Activated T-helper 1 cell treated with anti-CD3 and anti-CD28 coated beads, Interleukin-2, amount 50 U/mL, for 16 hours (primary cell): ENCODE measurements at places on chromosomes 5 and 9.

- DNase-seq: no peak
Measured at GRCh38 chr9:14198841-14199455, 115.0 kb downstream of the NFIB start.

- DNase-seq: no peak
Measured at GRCh38 chr5:159322180-159322579, 8.1 kb downstream of the IL12B start.

- no peak for DNase-seq
Measured at GRCh38 chr9:98168941-98169488, 23.4 kb downstream of the CORO2A start.

DNA sequence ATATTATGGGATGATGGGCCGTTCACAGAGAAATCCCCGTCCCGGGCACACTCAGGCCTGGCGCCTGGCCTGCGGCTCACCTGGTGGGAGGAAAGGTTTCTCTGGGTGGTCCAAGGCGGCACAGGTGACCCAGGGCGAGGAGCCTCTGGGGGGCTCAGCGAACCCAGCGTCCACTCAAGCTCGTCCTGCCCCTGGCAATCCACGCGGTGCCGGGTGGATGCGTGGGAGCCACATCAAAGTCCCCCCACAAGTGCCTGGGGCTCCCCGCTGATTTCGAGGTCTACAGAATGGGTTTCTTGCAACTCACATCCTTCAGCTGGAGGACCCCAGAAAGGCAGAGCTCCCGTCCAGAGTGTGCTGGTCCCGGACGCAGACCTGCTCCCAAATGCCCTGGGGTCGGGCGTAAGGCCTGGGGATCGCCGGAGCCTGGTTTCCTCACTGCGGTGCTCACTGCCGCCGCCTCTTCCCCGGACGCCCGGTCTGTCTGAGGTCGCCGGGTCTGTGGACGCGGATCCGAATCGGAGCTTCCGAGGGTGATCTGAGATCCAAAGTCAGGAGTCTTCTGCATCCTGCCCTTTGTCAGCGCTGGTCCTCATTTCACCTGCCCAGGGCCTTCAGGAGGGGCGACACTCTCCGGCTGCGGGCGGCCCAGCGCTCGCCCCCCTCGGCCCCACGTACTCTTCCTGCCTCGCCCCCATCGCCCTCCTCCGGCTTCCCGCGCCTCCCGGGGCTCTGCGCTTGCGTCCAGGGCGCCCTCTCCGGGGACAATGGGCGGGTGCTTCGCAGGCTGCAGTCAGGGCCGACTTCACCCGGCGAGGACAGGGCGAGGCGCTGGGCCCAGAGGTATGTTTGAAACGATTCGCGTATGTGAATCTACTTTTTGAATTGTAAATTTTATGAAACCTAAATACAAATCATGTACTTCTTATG, 20.0 kb upstream of the RUFY1 start:
- DNase-seq: peak; percentile 22
